ENCODE measurements at places on chromosomes 6 and 20. TPM values are rescaled to one million over a fixed set of nuclear protein-coding genes. Genes with fewer than 3 reads are reported as not detected.

PHACTR1 gene
- total RNA-seq, result 5.4 TPM

ZC3H12D gene
- total RNA-seq, result 7.7 TPM

PDYN gene
- not detected for total RNA-seq

RSPH3 gene
- 1.5 TPM for total RNA-seq

GTSF1L gene
- total RNA-seq, result not detected

RSPH9 gene
- total RNA-seq, result not detected

PREX1 gene
- 392 TPM for total RNA-seq

VIP gene
- not detected for total RNA-seq

COL12A1 gene
- not detected for total RNA-seq

HLA-DPA1 gene
- total RNA-seq, result 43.1 TPM

NQO2 gene
- total RNA-seq, result 21.7 TPM

CDH4 gene
- not detected for total RNA-seq

CD40 gene
- total RNA-seq, result 7.1 TPM

EXOC2 gene
- 26.5 TPM for total RNA-seq

UNC5CL gene
- total RNA-seq, result 5.3 TPM

SRXN1 gene
- 9.1 TPM for total RNA-seq

MOG gene
- not detected for total RNA-seq

DEFB121 gene
- not detected for total RNA-seq

ME1 gene
- not detected for total RNA-seq

Data from natural killer cell (primary cell).